Activated CD4-positive, CD25-positive, alpha-beta regulatory T cell (primary cell): ENCODE measurements at places on chromosomes 7 and 10.

- no peak for DNase-seq
Observed at GRCh38 chr7:150620061-150620460, 12.1 kb downstream of the GIMAP6 start.

- DNase-seq: no peak
Observed at GRCh38 chr10:79547973-79548372, 12.2 kb downstream of the SFTPA2 start.

- no peak for DNase-seq
Observed at GRCh38 chr10:58578366-58578765, 65.7 kb downstream of the BICC1 start.

- no peak for DNase-seq
Observed at GRCh38 chr10:103648636-103649532, 155.4 kb downstream of the NEURL1 start.

DNA sequence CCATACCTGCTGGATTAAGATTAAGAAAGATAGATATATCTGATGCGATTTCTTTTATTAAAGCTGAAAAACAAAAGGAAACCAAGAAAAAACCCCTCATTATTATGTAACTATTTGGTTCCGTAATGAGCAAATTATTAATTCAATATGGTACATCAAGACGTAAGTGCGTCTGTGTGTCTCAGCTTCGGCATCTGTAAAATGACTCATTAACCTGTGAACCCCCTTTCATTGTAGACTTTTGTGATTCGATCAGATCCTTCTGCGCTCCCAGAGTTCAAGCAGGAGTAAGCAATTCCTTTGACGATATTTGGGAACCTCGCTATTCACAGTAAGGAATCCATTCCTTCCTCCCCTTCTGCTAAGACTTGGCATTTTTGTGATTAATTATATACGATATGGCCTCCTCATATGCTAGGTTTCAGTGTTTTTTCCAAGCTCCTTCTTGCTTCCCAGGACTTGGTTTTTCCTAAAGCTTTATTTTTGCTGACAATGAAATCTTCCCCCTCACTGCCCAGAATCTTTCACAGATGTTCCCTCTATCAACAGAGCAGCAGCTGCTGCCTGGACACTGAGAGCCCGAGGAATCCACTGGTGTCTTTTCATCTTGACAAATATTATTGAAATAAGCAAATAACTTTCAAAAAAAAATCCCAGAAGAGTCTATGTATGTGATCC lies 171.7 kb upstream of the CELF2 start:
- DNase-seq: no peak

DNA sequence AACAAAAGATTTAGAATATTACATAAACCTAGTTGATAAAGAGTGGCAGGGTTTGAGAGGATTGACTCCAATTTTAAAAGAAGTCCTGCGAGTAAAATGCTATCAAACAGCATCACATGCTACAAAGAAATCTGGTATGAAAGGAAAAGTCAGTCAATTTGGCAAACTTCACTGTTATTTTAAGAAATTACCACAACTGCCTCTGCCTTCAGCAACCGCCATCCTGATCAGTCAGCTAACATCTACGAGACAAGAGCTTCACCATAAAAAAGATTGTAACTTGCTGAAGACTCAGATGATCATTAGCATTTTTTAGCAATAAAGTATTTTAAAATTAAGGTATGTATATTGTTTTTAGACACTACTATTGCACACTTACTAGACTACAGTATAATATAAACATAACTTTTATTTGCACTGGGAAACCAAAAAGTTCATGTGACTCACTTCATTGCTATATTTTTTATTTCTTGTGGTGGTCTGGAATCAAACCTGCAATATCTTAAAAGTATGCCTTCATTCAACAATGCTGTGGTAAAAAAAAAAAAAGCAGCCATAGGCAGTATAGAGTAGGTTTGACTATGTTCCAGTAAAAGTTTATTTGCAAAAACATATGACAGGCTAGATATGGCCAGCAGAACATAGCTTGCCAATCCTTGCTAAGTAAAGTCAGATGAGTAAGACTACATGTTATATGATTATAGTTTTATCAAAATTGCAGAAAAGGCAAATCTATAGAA lies 74.4 kb downstream of the GLCCI1 start:
- DNase-seq: no peak

- no peak for DNase-seq
Observed at GRCh38 chr10:1381339-1381738, 325.2 kb downstream of the WDR37 start.

DNA sequence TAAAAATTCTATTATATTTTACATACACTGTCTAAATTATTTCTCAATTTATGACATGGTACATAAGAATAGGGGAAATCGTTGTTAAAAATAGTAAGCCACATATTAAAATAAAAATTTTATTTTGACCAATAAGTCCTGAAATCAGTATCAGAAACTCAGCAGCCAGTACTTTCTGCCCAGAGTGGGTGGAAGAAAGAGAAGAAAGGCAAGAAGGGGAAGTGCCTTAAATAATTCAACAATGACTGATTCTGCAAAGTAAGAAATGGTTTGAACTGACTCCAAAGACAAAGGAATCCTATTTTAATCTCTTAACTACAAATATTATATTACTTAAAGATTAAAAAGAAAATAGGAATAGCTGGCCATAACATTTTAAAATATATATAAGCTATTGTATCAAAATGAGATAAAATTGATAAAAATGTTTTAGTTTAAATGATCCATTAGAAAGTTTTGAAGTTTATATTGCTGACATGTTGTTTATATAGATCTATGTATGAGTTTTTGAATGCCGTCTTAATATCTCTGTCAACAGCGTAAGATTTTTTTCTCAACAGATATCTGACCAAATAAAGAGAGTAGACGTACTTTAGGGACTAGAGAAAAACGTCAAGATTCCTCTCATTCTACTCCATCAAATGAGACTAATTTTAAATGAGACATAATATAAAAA lies 30.2 kb upstream of the NRCAM start:
- no peak for DNase-seq

- no peak for DNase-seq
Observed at GRCh38 chr7:72057231-72057630, 354.9 kb downstream of the CALN1 start.

DNA sequence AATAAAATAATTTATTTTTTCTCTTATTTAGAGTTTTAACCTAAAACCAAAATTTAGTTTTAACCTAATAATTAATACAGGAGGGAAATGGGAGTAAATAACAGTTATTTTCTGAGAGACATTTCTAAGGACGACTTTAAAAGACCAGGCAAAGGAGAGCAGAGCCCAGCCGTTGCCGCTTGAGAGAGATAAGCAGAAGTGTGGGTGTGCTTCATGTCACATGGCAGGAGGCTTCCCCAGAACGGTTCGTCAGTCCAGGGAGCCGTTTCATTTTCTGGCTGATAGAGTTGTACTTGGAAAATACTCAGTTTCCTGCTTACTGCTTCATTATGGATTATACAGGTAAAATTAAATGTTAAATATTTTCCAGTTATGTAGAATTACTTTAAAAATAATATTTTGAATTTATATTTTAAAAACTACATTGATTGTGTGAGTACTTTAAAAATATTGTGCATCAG lies 61.4 kb downstream of the ST7 start:
- DNase-seq: no peak

GRCh38 chr10:36171953-36172940 lies 530.2 kb upstream of the FZD8 start:
- no peak for DNase-seq

DNA sequence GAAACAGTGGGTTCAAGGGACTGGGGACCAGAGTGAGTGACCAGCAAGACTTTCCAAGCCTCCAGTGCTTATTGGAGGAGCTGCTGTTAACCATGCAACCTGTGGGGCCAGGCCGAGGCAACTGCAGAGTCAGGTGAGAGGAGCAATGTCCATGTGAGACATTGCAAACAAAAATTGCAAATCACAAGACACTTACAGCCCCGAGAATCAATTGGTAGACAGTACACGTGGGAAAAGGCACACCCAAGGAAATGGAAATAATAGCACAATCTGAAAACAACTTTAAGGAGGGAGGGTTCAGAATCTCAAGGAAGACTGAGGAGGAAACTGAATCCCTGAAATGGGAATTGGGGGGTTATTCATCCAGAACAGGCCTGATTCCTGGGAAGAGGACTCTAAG lies 72.6 kb downstream of the GLRX3 start:
- DNase-seq: no peak

DNA sequence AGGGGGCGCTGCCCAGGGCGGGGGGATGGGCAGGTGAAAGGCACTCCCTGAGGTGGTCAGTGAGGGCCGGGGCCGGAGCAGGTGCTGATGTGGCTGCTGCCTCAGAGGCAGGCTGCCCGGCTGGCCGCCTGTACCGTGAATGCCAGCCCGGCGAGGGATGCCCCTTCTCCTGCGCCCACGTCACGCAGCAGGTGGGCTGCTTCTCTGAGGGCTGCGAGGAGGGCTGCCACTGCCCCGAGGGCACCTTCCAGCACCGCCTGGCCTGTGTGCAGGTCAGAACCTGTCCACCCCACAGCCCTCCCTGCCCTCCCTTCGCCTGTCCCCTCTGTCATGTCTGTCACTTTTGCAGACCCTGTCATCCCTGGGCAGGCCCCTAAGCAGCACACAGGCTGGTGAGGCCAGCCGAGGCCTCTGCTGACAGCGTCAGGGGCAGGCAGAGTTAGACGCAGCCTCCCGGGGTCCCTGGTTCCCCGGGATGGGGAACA lies 21.9 kb upstream of the ZNF862 start:
- no peak for DNase-seq

GRCh38 chr7:135359615-135360014 lies 126.0 kb downstream of the STRA8 start:
- no peak for DNase-seq
